Pulmonary artery endothelial cell (primary cell): ENCODE measurements at places on chromosomes 13 and 19. TPM values are rescaled to one million over a fixed set of nuclear protein-coding genes. Genes with fewer than 3 reads are reported as not detected.

Gene TTYH1
- total RNA-seq = not detected in 2 replicates

Gene PDX1
- not detected in 2 replicates for total RNA-seq

Gene GCDH
- total RNA-seq = 25.3 and 29.8 TPM in 2 replicates

Gene MIPEP
- 15.7 and 22.9 TPM in 2 replicates for total RNA-seq

Gene COL5A3
- not detected in 2 replicates for total RNA-seq

Gene ZNF439
- 0.26 and 4.5 TPM in 2 replicates for total RNA-seq

Gene PSG11
- total RNA-seq = not detected in 2 replicates

Gene CBARP
- 2.1 and 2.2 TPM in 2 replicates for total RNA-seq

Gene RPS15
- total RNA-seq = 343 and 371 TPM in 2 replicates

Gene ZNF223
- total RNA-seq = 3.7 and 6.1 TPM in 2 replicates

Gene MAP2K2
- 191 and 203 TPM in 2 replicates for total RNA-seq
